ENCODE measurements at places on chromosomes 1 and 21.
A peak's percentile ranks its signal among the peaks of the same experiment; 100 is the strongest.

DNA sequence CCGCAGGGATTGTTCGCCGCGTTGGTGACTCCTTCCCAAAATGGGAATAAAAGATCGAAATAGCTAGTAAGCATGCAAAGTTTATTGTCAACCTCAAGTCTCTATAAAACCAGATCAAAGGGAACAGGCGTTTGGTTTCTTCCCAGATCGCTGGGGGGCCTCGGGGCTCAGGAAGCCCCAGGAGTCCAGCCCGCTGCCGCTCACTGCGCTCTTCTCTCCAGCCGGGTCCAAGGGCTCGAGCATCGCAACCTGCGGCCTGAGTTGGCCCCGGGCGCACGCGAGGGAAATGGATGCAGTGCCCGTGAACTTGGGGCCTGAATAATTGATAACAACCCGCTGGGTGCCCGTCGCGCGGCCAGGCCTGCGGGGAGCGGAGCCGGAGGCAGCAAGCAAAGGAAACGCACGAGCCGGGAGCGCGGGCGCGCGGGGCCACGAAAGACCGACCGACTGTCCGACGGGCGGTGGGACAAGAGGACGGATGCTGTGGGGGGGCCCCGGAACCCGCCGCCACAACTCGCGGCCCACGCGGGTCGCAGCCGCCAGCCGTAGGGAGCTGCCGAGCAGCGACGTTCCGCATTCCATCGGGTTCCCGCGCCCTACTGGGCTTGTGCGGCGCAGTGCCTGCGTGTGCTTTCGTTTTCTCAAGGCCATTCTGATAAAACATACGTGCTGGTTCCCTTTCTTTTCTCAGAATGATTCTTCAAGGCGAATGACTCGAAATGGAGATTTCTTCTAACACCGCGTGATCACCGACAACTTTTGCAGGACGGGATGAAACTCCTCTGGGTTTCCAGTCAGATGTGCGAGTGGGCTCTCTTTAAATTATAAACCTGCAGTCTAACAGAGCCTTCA, 14.0 kb upstream of the ALX3 start:
- no peak for DNase-seq

GRCh38 chr1:202291961-202292712, 49.6 kb downstream of the UBE2T start:
- no peak for DNase-seq

GRCh38 chr1:64822621-64823020, 77.7 kb downstream of the RAVER2 start:
- DNase-seq, result no peak

DNA sequence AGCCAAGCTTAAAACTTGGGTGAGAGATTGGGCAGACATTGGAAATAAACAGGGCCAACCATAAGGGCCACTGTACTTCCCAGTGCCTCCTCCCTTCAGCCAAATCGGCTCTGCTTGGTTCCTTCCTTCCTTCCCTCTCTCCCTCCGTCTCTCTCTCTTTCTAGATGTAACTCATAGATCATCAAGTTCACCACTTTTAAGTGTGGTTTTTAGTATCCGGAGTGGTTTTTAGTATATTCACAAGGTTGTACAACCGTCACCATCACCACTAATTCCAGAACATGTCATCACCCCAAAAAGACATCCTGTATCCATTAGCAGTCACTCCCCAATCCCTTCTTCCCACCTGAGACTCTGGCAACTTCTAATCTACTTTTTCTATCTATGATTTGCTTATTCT, 51.0 kb downstream of the MYSM1 start:
- DNase-seq, result no peak

DNA sequence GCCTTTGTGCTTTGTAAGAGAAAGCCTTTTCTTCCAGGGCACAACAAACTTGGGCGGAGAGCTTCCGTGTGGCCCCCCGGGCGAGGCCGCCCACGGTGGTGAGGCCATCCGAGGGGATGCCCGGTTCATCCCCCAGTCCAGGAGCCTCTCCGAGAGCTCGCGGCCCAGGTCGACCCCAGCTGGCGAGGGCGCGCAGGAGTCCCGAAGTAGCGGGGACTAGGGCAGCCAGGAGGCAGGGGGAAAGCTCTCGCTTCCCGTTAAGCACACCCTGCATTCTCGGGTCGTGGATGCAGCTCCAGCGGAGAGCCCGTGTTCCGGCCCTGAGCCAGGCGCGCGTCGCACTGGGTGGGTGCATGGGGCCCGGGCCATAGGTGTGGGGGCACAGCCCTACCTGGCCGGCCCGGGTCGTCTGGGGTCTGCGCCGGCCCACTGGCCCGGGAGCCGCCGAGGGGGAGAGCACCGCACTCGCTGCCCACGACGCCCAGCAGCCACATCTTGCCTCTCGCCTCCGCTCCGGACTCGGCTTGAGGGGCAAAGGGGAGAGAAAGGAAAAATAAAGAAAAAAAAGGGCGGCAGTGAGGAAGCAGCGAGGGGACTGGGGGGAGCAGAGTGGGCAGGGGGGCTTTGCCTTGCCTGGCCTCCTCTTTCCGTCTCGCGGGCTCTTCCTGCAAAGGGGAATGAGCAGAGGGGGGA, 1.8 kb downstream of the RNF220 start:
- DNase-seq, result no peak

- DNase-seq, result no peak
Measured at GRCh38 chr1:205391386-205391785, 30.5 kb downstream of the LEMD1 start.

DNA sequence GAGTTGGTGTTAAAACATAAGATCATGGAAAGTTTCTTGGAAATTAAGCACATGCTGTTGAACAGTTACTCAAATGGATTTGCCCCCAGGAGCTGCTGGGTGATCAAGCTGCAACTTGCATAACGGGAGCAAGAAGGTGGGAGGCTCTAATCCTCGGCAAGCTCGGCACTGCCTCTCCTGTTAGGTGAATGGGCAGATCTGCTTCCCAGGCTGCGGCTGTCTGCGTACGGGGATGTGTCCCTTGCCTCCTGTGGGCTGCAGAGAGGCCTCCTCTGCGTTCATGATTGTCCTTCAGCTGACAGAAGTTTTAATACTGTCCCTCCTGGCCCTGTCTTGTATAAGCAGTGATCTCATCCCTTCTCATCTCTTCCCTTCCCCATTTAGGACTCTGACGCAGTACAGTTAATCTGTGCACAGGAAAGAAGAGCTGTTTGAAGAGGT, 36.7 kb downstream of the ATP1A1 start:
- DNase-seq, result no peak

- peak; percentile 78 for DNase-seq
Measured at GRCh38 chr21:39388038-39388810, 39.3 kb upstream of the HMGN1 start.

- DNase-seq, result no peak
Measured at GRCh38 chr1:156553860-156554485, 18.4 kb downstream of the IQGAP3 start.

GRCh38 chr1:49465486-49466185, 558.1 kb downstream of the AGBL4 start:
- DNase-seq, result no peak

- no peak for DNase-seq
Measured at GRCh38 chr21:27564684-27565301, 597.9 kb upstream of the ADAMTS5 start.

- no peak for DNase-seq
Measured at GRCh38 chr1:225828706-225829345, 18.9 kb downstream of the EPHX1 start.

DNA sequence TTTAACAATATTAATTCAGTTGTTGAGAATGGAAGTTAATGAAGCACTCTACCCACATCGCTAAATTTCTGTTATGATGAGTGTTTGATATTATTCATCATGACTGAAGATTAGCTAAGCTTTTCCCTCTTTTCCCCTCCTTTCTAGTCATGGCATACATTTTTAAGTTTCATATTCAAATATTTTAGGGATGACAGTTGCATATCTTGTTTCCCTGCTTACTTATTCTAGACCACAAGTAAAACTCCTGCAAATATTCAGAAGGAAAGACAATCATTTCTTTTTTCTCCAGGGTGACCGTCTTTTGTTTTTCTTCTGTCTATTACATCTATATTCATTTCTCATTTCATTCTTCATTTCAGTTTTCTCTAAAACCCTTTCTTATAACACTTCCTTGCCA, 906.0 kb downstream of the ADGRL2 start:
- no peak for DNase-seq

DNA sequence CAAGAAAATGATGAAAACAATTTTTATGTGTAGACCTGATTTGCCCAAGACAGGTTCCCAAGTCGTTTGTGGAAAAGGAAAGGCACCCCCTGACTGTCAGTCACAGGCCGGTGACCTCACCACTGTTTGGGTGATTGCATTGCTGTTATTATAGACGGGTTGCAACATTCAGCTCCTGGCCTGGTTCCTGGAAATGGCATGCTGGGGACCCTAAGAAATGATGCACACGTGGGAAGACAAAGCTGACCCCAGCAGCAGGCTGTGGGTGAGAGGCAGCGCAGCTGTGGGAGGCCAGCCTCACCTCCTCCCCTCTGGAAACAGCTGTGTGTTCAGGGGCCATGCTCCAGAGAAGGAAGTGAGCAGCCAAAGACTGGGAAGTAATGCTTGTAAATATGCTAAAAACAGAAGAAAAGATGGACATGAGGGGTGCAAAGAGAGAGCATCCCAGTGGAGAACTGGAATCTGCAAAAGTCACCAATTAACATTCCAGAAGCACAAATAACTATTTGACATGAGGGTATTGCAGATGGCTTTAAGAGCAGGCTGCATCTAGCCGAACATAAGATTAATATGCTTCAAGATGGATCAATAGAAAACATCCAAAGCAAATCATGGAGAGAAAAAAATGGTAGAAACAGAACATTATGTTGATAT, 23.4 kb upstream of the ABCG1 start:
- DNase-seq, result no peak

DNA sequence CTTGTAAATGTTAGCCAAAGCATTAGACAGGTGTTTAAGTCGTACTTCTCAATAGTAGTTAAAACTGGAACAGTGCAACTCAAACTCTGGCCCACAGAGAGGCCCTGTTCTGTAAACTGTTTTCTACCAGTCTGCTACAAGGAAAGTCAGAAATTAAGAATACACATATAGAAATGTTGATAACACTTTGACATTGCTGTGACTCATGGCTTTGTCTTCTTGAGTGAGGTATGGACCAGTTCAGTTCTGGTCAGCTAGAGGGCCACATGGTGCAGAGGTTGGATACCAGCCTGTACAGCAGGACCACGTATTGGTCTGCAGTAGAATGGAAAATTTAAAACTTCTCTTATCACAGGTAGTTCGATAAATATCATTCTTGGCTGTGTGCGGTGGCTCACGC, 22.3 kb downstream of the ZBTB8B start:
- no peak for DNase-seq

GRCh38 chr1:155859881-155860871, 809 bp downstream of the SYT11 start:
- peak; percentile 23 for DNase-seq

GRCh38 chr1:154179946-154180687, 11.8 kb downstream of the TPM3 start:
- DNase-seq, result no peak

- DNase-seq, result no peak
Measured at GRCh38 chr21:34603710-34604057, 11.2 kb downstream of the RCAN1 start.

DNA sequence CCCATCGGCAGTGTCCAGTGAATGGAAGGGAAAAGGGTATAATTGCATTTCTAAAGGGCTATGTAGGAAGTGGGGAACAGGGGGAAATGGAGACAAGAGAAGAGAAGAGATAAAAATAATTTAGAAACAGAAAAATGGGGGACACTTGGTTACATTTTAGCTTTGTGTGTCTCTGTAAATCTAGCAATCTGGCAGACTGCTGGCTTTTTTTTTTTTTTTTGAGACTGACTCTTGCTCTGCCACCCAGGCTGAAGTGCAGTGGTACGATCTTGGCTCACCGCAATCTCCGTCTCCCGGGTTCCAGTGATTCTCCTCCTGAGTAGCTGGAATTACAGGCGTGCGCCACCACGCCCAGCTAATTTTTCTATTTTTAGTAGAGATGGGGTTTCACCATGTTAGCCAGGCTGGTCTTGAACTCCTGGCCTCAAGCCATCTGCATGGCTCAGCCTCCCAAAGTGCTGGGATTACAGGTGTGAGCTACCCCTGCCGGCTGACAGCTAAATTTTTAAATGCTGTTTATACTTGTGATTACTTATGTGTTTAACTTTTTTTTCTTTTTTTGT, 53.4 kb downstream of the AGPAT3 start:
- no peak for DNase-seq

Measured in stimulated activated CD8-positive, alpha-beta memory T cell treated with anti-CD3 and anti-CD28 coated beads, Interleukin-2, amount 100 ng/mL, for 1 hour (primary cell).